CD4-positive, alpha-beta T cell (primary cell): ENCODE measurements at places on chromosomes 6 and 20.

- no peak for DNase-seq
These were observed 93.5 kb downstream of the B3GAT2 start for GRCh38 chr6:70863343-70863742.

DNA sequence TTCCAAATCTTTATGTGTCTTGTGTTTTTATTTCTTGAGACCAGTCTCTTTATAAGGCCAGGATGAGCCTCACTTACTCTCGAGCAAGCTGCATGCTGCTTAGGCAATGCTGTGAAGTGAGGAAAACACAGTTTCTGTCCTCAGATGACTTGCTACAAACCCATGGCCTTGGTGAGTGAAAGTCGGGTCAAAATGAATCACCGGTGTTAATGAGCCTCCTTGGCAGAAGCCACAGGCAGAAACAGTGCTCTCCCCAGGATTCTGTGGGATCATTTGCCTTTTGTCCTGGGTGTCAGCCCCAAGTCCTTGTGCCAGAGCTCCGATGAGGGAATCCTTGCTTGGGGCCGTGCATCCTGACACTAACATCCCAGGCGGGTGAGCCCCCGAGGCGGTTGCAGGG, 482.5 kb downstream of the QKI start:
- DNase-seq, result no peak

DNA sequence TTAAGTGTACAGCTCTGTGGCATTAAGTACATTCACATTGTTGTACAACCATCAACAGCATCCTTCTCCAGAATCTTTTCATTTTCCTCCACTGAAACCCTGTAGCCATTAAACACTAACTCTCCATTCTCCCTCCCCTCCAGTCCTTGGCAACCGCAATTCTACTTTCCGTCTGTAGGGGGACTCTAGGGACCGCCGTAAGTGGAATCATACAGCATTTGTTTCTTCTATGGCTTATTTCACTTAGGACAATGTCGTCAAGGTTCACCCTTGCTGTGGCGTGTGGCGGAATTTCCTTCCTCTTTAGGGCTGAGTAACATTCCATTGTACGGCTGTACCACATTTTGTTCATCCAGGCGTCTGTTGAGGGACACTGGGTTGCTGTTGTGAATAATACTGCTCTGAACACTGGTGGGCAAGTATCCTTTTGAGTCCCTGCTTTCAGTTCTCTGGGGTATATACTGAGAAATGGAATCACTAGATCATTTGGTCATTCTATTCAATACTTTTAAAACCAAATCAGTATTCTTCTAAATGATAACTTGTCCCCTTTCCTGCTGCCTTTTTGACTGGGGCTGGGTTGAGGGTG, 50.7 kb downstream of the PPP1R3G start:
- peak; percentile 37 for DNase-seq

GRCh38 chr6:145904868-145905267, 59.3 kb downstream of the SHPRH start:
- no peak for DNase-seq

GRCh38 chr6:154705471-154706113, 27.6 kb upstream of the SCAF8 start:
- DNase-seq, result no peak

GRCh38 chr6:67121115-67121514, 1414.1 kb upstream of the EYS start:
- DNase-seq, result no peak

- no peak for DNase-seq
These were observed 46.1 kb downstream of the LYRM4 start for GRCh38 chr6:5214570-5215052.

DNA sequence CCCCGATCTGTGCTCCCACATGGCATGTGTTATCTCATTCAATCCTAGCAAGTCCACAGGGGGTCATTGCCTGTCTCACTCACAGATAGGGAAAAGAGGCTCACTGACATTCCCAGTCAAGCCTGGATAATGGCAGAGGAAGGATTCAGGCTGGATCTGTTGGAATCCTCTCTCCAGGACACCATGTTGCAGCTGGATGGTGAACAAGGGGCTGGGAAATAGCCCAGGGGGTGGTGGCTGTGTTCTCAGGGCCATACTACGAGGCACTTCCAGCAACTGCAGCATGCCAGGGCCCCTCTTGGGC, 5.0 kb upstream of the SPDEF start:
- DNase-seq, result no peak

- DNase-seq, result no peak
These were observed 98.8 kb downstream of the HAO1 start for GRCh38 chr20:7841291-7841970.

- no peak for DNase-seq
These were observed 106.0 kb downstream of the TRIM27 start for GRCh38 chr6:28817808-28818145.

DNA sequence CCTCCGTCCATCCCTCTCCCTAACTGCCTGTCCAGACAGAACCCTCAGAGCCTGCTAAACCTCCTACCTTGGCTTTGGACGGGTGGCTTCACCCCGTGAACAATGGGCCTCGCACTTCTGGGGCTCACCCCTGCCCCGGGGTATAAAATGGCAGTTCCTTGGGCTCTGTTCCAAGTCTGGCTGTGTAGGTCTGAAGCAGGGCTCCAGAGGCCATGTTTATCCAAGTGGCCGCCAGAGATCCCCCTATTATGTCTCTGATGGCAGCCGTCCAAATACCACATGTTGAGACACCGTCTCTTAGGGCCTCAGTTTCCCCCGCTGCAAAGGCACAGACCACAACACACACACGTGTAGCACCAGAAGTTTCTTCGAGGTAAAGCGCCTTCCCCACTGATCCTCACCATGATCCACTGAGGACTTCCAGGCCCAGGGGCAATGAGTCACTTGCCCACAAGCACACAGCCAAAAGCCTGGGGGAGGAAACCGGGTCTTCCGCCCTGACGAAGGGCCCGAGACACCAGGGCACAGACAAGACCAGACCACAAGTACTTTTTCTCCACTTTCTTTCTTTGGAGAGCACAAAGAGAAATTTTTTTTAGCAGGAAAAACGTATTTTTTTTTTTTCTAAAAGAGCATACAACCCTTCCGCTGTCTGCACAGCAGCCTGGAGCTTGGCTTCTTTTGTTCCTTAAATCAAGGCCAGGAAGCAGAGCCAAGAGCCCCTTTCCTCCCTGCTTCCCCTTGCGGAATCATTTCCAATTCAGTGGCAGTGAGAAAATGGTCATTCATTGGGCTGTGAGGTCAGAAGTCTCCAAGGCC, 11.8 kb downstream of the CPNE5 start:
- no peak for DNase-seq

GRCh38 chr6:69784595-69785377, 12.0 kb downstream of the LMBRD1 start:
- DNase-seq, result no peak

GRCh38 chr20:59365611-59366285, 65.3 kb downstream of the EDN3 start:
- no peak for DNase-seq

DNA sequence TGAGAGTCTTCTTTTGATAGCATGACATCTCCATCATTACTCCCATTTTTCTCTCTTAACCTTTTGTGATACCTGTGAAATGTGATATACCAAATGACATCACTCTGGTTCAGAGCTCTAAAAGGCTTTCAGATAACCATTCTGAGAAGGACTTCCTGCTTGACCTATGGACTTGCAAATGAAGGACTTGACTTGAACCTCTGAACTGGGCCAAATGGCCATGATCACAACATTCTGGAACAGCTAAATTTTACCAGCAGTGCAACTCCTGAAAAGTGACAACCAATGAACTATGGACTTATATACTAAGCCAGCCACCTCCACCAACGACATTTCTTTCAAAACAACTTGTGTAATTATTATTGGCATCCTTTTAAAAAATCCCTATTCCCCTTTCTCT, 1085.8 kb upstream of the CITED2 start:
- DNase-seq, result no peak

- no peak for DNase-seq
These were observed 12.9 kb downstream of the ANKS1A start for GRCh38 chr6:34901930-34902329.

GRCh38 chr20:62979876-62980373, 26.8 kb downstream of the BHLHE23 start:
- peak; percentile 16 for DNase-seq

DNA sequence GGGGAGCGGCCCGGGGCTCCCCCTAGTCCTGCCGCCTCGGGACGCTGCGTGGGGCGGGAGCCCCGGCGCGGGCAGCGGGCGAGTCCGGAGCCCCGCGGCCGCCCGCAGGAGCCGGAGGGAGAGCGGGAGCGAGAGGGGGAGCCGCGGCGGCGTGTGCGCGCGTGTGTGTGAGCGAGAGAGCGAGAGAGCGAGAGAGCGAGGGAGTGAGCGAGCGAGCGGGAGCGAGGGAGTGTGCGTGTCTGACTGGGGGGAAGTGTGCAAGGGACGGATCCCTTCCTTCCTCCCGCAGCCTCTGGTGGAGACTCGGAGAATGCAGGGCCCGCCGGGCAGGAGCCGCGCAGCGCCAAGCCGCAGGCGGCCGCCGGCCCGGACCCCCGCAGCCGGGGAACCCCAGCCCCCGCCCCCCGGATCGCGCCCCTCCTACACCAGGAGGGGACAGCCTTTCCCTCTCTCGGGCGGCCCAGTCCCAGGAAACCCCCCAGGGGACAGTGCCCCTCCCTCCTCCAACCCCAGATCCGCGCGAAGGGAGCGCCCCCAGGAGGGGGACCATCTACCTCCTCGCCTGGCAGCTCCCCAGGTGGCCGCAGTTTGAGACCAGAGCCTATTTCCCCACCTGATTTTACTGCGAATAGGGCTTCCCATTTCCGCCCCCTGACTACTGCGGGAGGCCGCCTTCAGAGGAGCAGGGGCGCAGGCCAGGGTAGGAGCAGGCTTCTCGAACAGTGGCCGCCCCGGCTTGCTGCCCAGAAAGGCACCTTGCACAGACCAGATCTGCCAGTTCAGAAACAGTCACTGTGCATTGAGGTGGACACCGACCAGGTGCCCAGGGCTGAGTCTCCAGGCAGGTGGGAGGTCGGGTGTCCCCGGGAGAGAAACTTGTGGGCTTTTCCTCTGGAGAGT, at the start of gene CDH22:
TSS of gene CDH22 (minus strand) at position 241 of the 900 bp plus-strand sequence. CDS start 57,204 bp downstream, outside the sequence.
- peak; percentile 16 for DNase-seq

GRCh38 chr6:16130437-16130891, 1.6 kb downstream of the MYLIP start:
- DNase-seq, result no peak

- DNase-seq, result no peak
These were observed 54.3 kb downstream of the ANKRD60 start for GRCh38 chr20:58173930-58174707.

DNA sequence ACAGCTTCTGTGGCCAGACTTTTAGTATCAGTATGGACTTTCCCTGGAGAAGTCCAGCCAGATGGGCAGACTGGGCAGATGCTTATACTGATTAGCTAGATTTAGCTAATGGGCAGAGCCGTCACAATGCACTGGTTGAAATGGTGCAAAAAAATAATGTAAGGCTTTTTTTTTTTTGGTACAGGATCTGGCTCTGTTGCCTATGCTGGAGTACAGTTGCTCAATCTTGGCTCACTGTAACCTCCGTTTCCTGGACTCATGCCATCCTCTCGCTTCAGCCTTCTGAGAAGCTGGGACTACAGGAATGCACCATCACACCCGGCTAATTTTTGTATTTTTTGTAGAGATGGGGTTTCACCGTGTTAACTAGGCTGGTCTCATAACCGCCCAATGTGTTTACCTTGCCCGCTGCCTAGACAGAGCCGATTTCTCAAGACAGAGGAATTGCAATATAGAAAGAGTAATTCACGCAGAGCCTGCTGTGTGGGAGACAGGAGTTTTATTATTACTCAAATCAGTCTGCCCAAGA, 16.4 kb upstream of the KIFC1 start:
- no peak for DNase-seq

DNA sequence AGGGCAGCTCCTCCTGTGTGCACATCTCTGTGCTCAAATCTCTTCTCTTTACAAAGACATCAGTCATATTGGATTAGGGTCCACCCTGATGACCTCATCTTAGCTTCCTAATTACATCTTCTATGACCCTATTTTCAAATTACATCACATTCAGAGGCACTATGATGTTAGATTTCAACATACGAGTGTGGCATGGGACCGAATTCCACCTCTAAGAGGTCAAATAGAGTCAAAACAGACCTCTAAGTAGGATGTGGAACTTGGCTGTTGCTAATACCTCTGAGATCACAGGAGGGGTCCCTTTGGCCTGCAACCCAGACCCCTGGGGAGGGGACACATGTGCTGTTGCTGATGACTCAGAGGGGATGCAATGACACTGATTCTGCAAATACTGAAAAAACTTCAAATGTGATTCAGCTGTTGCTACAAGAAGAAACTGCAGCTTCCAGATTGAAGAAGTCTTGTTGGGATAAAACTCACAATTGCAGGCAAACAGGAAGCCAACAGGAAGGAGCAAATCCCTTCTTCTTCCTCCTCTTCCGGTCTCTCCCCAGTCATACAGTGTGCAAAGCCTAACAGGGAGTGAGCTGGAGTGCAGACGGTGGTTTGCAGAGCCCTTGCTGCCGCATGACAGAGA, 216.2 kb downstream of the MYLK4 start:
- no peak for DNase-seq

DNA sequence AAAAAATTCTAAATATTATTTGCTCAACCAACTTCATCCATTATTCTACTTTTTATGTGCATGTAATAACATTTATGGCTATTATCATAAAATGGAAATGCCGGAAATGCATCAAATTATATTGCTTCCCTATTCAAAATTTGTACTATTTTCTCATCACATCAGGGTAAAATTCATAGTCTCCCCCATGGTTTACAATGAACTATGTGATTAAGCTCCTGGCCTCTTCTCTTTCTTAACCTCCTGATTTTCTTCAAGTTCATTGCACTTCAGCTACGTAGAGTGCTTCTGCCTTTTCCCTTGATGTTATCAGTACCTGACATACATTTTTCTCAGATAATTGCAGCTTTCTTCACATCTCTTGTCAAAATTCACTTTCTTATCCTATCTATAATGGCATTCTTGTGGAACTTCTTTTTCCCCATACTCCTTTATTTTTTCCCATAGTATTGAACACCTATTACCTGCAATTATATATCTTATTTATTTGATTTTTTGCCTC, 699.1 kb upstream of the ADGRB3 start:
- no peak for DNase-seq

DNA sequence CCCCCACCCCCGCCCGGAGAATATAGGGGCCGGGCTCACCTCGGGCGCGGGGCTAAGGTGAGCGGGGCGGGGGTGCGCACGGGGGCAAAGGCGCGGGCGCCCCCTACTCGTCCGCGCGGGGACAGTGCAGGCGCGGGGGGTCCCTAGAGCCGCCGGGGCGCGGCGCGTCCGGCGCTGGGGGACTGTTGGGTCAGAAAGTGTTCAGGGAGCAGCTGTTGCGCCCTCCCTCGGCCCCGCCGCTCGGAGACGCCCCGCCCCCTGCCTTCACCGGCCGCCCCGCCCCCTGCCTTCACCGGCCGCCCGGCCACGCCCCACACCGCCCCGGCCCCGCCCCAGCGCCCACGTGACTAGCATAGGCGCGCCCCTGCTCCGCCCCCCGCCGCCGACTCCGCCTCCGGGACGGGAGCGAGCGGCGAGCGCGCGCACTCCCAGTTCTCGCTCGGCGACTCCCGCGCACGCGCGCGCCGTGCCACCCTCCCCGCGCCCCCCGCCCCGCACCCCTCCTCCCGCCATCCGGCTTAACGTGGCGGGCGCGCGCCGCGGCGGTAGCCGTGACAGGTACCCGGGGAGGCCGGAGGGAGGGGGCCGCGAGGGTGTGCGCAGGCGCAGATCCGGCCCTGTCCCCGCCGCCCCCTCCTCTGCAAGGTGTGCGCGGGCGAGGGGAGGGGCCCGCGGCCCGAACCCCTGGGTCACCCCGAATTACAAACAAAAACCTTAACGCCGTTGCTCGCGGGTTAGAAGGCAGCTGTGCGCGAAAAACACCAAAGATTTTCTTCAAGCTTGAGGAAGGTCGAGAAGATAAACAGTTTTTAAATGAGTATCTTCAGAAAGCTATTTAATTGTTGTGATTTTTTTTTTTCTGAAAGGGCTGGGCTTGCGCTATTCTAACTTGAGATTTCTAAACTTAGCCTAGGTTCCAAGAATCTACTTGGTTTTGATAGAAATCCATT, 704 bp upstream of the ZNF217 start:
- peak; percentile 98 for DNase-seq
